ENCODE measurements at places on chromosomes 1 and 21. TPM values are rescaled to one million over a fixed set of nuclear protein-coding genes. Genes with fewer than 3 reads are reported as not detected.

GRCh38 chr1:155982106-155982505 lies 3.8 kb upstream of the ARHGEF2 start:
- DNase-seq, result no peak

DNA sequence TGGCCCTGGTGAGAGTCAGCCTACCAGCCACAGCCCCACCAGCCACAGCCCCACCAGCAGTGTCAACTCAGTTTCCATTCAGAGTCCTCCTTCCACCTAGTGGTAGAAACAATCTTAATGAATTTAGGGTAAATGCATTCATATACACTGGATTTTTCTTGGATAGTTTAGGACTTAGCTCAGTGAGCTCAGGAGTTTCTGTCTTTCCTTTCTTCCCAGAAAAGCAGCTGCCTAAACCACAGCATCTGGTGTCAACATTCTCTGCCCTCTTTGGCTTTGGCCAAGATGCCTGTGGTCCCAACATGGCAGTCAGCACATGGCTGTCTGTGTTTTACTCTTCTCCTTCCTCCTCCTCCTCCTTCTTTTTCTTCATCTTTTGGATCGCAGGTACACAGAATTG lies 94.0 kb downstream of the CLIC6 start:
- no peak for DNase-seq

DNA sequence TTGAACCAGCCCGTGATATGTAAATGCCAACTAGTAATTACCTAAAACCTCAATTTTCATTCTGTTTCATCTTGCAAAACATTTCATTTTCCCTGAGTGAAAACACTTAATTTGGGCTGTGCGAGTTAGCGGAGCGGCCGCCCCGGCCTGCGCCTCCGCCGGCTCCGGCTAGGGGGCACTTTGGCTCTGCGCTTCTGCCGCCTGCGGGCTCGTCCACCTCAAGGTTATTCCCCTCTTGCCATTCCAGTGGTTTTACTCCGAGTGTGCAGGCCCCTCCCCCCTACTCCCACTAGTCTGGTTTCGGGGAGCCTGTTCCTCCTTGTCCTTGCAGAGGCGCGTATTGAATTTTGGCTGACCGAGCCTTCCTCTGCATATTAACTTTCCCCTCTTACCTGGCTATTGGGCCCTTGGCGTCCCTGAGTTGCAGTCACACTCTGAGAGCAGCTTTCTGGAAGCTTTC lies 55.6 kb downstream of the PEX14 start:
- no peak for DNase-seq

GRCh38 chr21:17427157-17427556 lies 85.7 kb upstream of the CXADR start:
- no peak for DNase-seq

- DNase-seq, result no peak
Measured at GRCh38 chr1:1120866-1121591, 5.1 kb upstream of the C1orf159 start.

DNA sequence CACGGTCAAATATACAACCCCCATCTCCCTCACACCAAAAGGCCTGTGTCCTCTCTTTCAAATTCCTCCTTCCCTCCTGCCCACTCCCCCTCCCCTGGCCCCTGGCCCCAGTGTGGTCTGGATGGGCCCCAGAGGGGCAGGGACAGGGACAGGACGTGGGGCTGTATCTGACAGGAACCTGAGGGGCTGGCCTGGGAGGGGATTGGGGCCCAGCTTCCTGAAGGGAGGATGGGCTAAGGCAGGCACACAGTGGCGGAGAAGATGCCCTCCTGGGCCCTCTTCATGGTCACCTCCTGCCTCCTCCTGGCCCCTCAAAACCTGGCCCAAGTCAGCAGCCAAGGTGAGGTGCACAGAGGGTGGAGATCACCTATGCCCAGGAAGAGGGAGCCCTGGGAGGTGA lies at the start of gene MPL:
Gene MPL, plus strand, starts transcription at position 231 of the 400 bp plus-strand sequence. Its CDS starts 31 bp downstream, at position 262.
- DNase-seq, result no peak

DNA sequence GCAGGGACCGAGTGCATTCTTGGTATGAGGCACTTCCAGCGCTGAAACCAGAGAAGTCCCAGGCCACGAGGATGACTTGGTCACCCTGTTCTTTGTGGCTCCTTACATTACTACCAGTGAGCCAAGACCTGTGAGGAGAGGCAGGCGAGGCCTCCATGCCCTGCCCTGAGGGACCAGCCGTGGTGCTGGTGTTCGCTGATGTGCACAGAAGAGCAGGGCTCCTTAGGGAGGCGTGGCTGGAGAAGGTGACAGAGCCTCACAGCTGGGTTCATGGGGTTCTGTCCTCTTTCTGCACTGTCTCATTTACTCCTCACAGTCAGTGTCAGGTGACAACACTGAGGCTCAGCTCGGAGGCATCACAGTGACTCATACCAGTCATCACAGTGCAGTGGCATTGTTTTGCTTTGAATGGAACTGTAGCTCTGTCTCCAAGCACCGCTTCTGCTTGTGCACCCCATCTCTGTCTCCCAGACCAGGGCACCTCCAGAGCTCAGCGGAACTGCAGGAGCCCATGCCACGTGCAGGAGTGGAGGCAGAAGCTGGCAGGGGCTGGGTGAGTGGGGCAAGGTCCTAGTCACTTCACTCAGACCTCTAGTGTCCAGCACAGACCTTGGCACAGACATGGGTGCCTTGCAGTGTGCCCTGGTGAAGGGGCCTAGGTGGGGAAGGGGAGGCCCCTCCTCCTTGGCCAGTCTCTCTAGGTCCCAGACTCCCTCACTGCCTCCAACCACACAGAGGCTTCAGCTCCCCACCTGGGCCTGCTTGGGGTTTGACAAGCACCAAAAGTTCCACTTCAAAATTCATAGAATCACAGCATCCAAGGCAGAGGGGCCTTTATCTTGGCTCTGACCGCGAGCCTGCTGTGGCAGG lies 310.9 kb downstream of the MATN1 start:
- no peak for DNase-seq

- DNase-seq, result no peak
Measured at GRCh38 chr1:244576259-244576892, 76.5 kb upstream of the DESI2 start.

DNA sequence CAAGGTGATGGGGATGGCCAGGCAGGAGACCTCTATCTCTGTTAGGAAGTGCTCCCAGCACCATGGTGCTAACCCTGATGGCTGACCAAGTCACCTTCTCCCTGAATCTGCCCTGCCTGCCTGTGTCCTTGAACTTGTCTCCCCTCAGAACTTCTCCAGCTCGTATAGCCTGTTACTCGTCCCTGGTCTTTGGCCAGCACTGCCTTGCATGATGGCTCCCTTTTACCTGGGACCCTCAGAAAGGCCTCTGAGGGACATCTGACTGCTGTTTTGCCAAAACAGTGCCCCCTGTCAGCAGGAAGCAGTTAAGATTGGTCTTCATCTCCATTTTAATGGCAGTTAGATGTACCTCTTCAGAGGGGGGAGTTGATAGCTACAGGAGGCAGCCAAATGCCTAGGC lies 148.3 kb downstream of the RHOU start:
- no peak for DNase-seq

The NUP210L gene
- not detected for total RNA-seq

The CFHR3 gene
- total RNA-seq, result not detected

The RIPK4 gene
- total RNA-seq, result 5.3 TPM

The RGS1 gene
- not detected for total RNA-seq

The S100A7A gene
- not detected for total RNA-seq

The NBPF4 gene
- not detected for total RNA-seq

The RGL1 gene
- 5.7 TPM for total RNA-seq

The C8A gene
- 15.0 TPM for total RNA-seq

Data from HepG2 (cell line).